ENCODE measurements at places on chromosomes 16 and 17.
A peak's percentile ranks its signal among the peaks of the same experiment; 100 is the strongest.

DNA sequence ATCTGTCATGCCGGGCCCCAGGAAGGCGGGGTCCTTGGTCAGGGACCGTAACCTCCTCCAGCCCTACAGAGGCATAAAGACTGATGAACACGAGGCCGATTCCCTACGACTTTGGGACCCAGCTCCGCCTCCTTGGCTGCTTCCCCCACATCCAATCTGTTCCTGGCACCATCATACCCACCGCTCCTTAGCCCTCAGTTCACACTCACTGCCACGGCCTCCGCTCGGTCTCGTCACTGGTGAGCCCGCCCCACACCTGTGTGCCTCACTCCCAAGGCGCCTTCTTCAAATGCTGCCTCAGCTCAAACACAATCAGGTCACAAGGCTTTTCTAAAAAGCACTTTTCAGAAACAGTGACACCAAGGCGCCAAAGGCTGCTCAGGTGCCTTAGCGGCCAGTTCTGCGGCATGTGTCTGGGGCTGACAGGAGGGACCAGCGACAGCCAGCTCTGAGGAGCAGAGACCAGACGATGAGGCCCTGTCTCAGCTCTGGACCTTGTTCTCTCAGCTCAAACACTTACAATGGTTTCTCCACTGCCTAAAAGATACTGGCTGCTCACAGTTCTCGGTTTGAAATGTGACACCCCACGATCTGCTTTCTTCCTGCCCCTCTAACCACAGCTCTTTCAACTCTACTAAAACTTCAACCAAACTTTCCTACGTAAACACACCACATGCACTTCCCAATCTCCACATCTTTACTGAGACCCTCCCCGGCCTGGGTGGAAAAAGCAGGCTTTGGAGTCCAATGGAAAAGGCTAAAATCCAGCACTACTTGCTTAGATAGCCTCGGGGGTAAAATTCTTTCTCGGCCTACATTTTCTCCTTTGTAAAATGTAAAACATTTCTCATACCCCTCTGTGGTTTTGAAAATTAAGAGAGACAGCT, 33.2 kb downstream of the CYB5D2 start:
- peak; percentile 68 for DNase-seq

- no peak for DNase-seq
Observed at GRCh38 chr16:26070302-26071100, 378.7 kb downstream of the HS3ST4 start.

- DNase-seq = no peak
Observed at GRCh38 chr16:11412175-11412904, 67.1 kb downstream of the RMI2 start.

- no peak for DNase-seq
Observed at GRCh38 chr17:81052199-81052997, 17.4 kb downstream of the BAIAP2 start.

DNA sequence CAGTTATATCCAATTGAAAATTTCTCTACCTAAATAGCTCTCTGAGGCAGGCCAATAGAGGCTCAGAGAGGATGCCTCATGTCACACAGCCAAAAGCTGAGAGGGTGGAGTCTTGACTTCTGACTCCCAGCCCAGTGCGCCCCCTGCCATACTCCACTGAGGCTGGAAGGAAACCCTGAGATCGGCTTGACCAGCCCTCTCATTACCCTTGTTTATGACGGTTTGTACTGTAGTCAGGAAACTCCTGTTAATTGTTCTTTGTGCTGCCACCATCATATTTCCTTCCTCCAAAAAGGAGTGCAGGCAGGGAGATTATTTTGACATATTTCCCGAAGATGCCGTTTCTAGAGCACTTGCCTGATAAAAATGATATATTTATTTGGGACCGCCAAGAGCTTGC, 107.9 kb downstream of the AIPL1 start:
- DNase-seq = no peak

DNA sequence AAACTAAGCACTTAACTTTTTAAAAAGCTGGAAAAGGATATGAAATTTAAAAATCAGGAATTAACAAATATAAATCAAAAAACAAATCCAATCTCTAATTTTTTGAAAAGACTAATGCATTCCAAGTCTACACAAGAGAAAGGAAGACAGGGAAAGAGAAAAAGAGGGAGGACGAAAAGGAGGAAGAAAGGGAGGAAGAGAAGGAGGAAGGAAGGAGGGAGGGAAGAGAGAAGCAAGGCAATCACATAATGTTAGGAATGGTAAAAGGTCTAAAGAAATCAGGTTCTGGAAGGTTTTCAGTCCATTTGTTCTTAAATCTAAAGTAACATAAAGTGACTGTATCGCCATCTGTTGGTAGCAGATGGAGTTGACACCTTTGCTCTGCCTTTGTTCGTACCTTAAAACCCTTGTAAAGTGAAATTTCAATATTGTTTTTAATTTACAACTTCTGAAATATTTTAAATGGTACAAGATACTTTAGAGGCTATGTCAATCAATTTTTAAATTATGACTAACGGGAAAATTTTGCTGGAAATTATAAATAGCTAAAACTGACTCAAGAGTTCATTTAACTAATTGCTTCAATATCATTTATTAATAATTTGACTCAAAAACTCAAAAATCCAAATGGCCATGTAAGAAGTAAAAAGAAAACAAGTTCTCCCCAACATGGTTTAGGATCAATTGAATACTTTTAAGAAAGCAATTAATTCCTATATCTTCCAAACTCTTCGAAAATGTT, 20.4 kb upstream of the CDYL2 start:
- peak; percentile 70 for DNase-seq

GRCh38 chr17:2172999-2173398, 118.1 kb downstream of the HIC1 start:
- DNase-seq = no peak

DNA sequence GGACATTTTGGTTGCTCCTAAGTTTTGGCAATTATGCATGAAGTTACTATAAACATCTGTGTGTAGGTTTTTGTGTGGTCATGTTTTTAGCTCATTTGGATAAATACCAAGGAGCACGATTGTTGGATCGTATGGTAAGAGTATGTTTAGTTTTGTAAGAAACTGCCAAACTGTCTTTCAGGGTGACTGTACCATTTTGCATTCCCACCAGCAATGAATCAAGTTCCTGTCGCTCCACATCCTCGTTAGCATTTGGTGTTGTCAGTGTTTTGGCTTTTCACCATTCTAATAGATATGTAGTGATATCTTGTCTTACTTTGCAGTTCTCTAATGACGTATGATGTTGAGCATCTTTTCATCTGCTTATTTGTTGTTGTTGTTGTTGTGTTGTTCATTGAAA, 20.2 kb downstream of the TENT4B start:
- no peak for DNase-seq

- DNase-seq = no peak
Observed at GRCh38 chr16:29857133-29857760, 5.8 kb downstream of the CDIPT start.

DNA sequence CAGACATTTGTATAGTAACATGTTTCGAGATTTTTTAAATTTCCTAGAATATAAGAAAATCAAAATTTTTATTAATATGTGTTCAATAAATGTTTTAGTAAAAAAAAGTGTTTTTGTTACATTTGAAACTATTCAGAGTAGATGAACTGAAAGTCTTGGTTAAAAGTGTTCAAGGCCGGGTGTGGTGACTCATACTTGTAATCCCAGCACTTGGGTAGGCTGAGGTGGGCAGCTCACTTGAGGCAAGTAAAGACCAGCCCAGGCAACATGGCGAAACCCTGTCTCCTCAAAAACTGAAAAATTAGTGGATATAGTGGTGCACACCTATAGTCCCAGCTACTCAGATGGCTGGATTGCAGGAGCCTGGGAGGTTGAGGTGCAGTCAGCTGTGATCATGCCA, 16.8 kb upstream of the PHKG2 start:
- peak; percentile 21 for DNase-seq

GRCh38 chr16:3004319-3004718, 8.4 kb upstream of the CLDN9 start:
- no peak for DNase-seq

- no peak for DNase-seq
Observed at GRCh38 chr16:20853143-20853542, 46.8 kb downstream of the REXO5 start.

GRCh38 chr17:64771980-64772844, 110.1 kb upstream of the SMURF2 start:
- no peak for DNase-seq

DNA sequence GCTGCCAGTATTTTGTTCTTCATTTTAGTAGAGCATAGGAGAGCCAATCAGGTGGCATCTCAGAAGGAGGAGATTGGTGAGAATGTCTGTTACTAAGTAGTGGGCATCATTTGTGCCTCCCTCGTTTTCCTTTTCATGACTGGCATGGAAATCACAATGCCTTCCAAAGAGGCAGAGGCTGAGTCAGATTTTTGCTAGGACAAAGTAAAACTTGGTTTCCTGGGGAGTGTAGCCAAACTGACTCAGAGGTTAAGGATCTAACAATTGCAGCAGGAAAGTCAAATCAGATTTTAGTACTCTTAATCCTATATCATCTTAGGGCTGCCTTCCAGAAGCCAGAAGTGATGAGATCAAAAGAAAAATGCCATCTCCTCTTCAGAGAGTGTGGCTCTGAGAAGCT, 138.7 kb downstream of the ANKFN1 start:
- no peak for DNase-seq

DNA sequence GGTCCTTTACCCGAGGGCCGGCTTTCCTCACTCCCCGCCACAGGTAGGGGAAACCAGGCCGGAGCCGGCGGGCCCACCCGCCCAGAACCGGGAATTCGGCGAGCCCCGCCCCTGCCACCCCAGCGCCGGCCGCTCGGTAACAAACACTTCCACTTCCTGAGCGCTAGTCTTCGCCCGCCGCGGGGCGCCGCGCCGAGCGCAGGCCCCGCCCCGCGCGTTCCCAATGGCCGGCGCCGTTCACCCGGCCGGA, 224 bp upstream of the NHERF1 start:
- DNase-seq = no peak

DNA sequence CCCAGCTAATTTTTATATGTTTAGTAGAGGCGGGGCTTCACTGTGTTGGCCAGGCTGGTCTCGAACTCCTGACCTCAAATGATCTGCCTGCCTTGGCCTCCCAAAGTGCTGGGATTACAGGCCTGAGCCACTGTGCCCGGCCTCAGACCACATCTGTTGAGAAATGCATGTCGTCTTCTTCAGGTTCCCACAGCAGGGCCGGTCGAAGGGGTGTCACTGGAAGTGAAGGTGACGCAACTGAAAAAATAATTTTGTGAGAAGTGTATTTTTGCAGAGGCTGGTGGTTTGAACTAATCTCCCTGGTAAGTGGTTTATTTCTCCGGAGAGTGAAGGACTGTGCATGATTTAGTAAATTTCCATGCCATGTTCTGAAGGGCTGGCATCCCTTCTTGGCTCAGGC, 33.4 kb upstream of the IL34 start:
- no peak for DNase-seq

DNA sequence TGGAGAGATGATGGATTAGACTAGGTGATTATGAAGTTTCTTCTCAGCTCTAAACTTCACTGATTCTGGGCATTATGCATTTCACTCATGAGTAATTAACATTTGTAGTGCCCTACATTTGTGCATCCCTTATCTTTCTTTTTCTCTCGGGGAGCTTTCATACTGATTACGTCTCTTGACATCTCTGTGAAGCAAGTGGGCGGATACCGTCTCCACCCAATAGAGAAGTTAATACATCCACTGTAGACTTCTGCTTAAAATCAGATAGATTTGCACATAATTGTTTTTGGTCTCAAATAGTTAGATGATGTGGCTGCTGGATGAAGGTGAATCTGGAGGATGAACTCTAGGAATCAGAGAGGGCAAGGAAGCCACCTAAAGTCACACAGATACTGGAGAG, 653.6 kb upstream of the EEF2KMT start:
- no peak for DNase-seq

- no peak for DNase-seq
Observed at GRCh38 chr16:2147378-2147777, 1.0 kb upstream of the RAB26 start.

DNA sequence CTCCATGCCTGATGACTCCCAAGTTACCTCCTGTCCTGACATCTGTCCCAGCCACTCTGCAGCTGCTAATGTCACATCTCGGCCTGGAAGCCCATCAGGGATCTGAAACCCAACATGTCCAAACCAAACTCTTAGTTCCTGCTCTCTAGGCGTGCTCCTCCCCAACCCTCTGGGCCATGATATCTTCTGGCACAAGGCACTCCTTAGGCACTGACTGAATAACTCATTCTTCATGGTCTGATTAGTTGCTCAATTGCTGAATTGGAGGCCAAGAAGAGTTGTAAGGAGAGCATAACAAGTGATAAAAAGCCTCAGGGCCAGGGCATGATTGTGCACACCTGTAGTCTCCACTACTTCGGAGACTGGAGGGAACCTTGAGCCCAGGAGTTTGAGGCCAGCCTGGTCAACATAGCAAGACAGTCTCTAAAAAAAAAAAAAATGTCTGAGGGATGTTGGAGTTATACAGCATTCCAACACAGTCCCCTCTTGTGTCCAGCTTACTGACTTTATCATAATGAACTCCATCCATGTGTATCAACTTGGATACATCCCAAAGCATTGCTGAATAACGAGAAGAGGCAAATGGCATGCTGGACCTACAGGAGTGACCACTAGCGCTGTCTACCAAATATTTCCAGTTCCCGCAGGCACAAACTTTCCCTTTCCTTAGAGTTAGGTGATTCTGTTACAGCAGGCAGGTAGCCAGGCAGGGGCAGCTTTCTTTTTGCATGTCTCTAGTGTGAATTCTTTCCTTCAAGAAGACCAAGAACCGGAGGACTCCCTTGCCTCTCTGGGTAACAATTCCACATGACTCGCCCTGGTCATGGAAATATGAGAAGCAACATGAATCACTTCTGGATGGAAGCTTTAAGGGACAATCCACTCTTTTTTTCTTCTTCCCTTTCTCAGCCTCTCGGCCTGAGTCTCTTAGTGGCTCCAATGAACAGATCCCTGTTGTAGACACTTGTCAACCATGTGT, 18.1 kb upstream of the SHCBP1 start:
- DNase-seq = no peak

GRCh38 chr16:73064212-73064993, 16.5 kb upstream of the ZFHX3 start:
- no peak for DNase-seq

DNA sequence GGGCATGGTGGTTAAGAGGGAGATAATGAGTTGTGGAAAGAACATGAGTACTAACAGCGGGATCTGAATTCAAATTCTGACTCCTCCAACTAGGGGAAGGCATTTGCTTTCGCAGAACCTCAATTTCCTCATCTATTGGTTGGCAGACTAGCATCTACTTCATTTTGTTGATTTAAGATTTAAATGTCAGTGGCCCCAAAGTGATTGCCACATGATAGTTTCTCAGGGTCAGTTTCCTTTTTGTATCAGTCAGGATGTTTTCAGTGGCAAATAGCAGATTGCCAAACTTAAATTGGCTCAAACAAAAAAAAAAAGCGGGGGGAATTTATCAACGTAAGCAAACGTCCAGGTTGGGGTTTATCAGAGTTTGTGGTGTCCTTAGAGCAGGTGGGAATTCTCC, 25.1 kb upstream of the NOS2 start:
- no peak for DNase-seq

DNA sequence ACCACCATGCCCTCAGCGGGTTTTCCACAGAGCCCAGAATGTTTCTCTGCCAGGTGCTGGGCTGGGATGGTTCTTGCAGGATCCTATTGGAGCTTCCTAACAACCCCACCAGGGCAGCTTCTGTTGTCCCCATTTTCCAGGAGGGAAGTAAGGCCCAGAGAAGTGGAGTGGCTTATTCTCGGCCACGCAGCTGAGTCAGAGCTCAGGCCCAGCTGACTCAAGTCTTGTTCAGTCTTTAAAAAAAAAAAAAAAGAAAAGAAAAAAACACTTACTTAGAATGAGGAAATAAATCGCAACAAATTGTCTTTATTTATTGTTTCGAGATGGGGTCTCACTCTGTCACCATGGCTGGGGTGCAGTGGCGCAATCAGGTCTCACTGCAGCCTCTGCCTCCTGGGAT, 413.0 kb downstream of the CPPED1 start:
- DNase-seq = no peak

Data from activated CD4-positive, alpha-beta T cell treated with anti-CD3 and anti-CD28 coated beads, Interleukin-2, Interleukin-6, amounts not matched to agents 100 ng/mL and 50 ng/mL, durations not matched to agents 16 hours and 8 hours (primary cell).